Stimulated activated CD4-positive, alpha-beta T cell treated with anti-CD3 and anti-CD28 coated beads, Interleukin-1b, Interleukin-23, amount 100 ng/mL, for 24 hours (primary cell): ENCODE measurements at places on chromosomes 3 and 15.

GRCh38 chr15:67501836-67502461, 19.0 kb upstream of the C15orf61 start:
- DNase-seq = no peak

- DNase-seq = no peak
Observed at GRCh38 chr3:39707314-39707909, 102.0 kb upstream of the MYRIP start.

DNA sequence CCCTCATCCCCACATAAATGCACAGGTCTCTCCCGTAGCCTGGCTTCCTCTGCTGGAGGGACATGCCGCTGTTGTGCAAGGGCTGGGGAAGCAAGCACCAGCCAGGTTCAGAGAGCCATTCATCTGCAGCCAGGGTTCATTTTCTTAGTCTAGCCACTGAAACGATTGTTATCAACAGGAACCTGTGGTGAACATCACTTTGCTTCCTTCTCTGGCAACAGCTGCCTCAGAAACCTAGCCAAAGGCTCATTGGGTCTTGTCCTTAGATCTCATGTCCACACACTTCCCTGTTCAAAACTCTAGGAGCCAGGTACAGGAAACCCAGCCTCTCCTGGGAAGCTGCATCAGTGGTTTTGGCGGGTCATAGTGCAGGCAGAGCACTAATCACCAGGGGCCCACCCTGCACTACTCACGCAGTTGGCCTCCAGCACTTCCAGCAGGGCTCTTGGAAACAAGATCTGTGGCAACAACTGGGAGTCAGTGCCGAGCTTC, 47.0 kb downstream of the OXNAD1 start:
- no peak for DNase-seq

- no peak for DNase-seq
Observed at GRCh38 chr3:25901796-25902195, 111.9 kb downstream of the OXSM start.

DNA sequence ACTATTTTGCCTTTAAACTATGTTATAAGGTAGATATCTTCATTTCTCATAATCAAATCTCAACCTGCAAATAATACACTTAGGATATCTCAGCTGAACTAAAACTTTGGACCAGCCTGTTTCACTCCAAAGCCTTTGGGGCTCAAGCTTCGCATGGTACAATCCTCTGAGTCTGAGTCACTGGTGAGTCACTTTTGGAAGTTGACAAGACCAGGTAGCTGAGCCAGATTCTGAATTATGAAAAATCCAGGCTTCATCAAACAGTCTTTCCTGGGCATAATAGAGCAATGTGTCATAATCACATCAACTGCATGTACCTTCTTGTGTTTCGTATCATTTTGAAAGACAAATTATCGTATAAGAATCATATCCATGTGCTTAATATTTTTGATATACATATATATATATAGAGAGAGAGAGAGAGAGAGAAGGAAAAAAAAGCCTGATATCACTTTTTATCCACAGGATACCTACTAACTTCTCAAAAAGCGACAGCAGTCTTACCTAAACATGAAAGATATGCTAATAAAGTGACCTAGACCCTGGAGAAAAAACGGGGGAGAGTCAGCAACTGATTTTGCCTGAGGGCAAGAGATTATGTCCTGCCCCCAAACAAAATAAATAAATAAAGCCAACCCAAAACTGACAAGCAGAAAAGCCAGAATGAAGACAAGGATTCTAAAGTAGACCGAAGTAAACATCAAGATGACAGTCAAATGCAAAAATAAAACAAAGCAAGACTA, 263.9 kb upstream of the TGFBR2 start:
- DNase-seq = no peak

DNA sequence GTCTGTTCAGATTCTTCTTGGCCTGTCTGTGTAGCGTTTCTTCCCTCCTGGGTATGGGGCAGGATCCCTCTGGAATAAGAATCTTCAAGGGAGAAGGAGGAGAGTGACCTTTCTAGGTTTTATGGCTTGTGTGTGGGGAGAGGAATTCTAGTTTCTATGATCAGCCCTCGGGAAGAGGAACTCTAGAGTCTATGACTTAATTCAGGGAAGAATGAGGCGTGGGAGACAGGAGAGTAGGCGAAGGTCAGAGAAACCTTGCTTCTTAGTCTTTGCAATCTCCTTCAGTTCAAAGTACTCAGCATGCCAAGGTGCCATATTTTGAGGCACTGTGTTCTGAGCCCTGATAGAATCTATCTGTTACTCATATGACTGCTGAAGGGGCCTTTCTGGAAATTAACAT, 99.2 kb upstream of the C3orf80 start:
- no peak for DNase-seq
